Lung microvascular endothelial cell (primary cell): ENCODE measurements at places on chromosomes 4 and X.

- no peak for DNase-seq
These were observed 17.5 kb upstream of the UGDH start for GRCh38 chr4:39544580-39545315.

DNA sequence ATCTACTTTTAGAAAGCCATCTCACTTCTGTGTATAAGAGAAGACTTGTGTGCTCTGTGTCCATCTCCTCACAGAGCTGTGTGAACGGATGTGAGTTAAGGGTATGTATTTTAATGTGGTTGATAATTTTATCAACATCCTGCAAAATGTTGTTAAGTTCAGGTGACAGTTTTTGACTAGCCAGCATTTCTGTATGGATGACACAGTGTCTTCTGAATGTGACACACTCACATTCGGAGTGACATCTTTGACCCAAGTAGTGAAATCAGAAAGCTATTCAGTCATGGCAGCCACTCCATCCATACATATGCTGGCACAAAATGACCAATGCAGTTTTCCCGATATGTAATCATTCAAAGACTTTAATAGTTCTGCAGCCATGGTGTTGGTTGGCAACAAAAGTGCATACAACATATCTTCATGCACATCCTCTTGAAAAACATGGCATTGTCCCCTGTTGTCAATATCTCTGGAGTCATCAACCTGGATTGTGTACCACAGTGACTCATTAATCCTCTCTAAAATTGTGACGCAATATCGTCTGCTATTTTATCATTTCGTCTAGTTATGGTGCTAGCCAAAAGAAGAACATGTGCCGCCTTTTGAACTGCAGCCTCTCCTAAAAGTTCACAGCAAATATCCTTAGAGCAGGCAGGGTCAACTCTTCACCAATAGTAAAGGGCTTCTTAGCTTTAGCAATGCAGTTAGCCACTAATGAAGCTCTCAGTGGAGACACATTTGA, 6.8 kb upstream of the FGF2 start:
- no peak for DNase-seq

DNA sequence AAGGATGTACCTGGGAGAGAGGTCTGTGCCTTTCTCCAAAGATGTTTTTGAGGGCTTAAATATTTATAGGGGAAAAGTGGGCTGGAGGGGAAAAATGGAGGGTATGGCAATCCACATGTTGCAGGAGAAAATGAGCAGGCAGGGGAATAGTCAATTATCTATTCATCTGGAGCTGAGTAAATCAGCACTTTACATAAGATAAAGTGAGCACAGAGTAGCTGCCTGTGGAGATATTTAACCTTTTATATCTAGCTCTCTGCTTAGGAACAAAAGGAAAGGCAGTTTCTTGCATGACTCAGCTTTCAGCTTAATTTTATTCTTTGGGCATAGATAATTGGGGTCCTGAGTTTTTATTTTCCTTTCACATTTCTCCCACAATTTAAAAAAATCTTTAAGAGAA, 93.6 kb upstream of the NPY2R start:
- no peak for DNase-seq

DNA sequence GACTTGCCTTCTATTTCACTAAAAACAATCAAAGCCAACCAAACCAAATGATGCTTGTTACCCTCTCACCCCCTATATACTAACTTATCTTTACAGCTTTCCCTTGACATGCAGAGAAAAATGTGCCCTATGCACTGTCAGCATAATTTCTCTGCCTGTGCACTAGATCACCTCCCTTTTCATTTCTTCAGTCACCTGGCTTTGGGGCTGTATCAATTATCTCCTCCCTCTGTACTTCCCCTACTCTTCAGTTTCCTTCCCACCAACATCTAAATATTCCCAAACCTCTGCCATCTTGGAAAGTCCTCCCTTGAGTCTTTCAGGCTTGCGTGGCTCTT, 103.5 kb upstream of the TAPT1 start:
- DNase-seq: no peak

DNA sequence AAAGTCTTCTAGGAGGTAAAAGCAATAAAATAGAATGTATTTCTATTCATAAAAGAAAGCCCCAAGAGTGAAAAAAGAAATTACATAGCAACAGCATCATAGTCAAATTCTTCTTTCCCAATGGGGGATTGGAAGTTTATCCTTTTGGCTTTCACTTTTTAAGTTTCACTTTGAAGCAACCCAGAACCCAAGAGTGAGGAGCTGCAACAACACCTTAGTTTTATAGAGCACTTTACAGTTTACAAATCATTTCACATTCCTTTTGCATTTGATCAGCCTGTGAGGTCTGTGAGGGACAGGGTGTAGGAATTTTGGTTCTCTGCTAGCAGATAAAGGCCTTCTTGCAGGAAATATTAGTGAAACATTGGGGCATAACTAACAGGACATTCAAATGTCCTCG, 112.0 kb upstream of the NDP start:
- no peak for DNase-seq

DNA sequence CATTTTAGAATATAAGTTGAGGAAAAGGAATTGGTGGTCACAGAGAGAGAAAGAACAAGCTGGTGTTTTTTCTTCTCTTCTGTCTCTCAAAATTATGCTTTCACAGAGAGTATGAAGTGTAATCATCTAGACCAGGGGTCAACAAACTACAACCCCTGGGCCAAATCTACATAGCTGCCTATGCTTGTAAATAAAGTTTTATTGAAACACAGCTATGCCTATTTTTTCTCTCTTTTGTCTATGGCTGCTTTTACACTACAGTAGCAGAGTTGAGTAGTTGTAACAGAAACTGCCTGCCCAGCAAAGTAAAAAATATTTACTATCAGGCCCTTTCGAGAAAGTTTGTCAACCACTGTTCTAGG, 6.7 kb upstream of the FAM9C start:
- no peak for DNase-seq

- no peak for DNase-seq
These were observed 36.1 kb upstream of the PHKA2 start for GRCh38 chrX:19019996-19020395.

DNA sequence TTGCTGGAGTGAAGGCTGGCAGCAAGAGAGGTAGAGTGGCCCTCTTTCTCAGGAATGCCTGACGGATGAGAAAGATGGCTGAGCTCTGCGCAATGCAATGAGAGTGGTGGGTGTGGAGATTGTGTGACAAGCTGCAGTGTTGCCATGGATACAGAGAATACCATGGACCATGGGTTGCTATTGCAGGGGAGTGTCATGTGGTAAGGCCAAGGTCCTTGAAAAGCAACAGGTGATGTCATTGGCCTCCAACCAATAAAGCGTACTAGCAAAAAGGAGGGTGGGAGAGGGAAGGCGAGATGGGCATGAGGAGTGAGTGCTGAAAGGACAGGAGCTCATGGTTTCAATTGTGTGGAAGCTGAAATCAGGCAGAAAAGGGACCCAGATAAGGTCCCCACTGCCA, 1.8 kb downstream of the PNMA5 start:
- no peak for DNase-seq

DNA sequence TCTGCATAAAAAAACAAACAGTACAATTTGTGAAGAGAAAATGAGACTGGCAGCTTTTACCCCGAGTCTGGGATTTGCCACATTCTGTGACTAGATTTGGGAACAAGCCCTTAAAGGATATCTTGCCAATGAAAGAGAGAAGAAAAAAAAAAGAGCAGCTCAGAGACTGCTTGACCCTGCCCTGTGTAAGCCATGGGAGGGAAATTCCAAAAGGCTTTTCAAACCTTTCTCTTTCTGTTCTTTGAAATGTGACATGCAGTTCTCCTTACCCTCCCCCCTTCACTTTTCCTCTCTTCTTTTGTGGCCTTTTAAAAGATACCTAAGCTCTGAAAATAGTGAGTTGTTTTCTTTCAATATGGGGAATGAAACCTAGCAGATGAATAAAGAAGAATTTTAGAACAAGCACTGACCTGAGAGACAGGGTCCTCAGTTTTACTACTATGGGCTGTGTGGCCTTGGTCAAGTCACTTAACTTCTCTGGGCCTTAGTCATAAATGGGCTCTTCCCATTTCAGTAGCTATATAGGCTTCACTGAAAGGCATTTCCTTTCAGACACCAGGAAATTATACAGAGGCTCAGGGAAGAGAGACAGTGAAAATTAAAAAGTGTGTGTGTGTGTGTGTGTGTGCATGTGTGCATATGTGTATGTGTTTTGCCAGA, 5.1 kb downstream of the CCDC160 start:
- no peak for DNase-seq

DNA sequence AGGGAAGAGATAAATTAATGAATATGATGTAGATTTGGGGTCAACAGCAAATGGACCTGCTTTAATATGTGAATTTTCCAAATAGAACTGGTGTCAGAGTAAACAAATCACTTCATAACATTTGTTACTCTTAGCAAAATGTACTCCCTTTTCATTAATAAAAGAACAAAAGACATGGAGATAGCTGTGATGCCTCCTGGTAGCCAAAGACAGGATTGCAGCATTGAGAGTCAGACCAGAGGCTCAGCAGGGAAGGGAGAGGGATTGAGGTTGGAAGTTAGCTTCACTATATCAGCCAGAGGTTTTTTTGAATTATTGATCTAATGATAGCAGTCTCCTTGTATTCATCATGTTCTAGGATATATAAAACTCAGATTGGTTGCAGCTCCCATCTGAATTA, 17.4 kb upstream of the RAB40A start:
- DNase-seq: no peak

DNA sequence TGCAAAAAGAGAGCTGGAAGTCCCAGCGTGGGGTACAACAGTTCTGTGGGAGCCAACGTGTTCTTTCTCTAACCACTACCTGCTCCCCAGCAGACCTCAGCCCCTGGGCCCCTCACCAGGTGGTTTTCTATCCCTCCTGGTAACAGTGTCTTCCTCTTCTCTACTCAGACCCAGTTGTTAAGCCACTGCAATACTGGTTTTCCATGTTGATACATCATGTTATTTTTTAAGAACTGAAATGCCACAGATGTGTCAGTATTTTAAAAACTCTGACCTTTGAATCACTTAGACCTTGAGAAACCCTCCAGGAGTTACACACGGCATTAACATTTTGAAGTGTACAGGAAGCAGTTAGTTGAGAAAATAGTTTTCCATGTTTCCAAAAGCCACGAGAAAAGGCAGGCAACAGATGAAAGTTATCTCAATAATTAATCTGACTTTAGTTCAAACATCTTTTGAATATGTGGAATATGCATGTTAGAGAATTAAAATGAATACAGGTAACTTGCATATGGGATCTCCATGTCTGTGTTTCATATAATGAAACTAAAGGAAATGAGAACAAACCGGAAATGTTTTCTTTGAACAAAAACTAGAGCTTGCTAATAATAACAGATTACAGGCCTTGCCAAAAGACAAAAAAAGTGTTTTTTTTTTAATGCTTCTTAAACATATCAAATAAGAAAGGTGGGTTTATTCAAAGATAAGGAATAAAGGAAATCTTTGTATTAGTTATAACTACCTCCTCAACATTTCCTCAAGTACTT, 108.8 kb downstream of the ZNF827 start:
- DNase-seq: peak; percentile 56

DNA sequence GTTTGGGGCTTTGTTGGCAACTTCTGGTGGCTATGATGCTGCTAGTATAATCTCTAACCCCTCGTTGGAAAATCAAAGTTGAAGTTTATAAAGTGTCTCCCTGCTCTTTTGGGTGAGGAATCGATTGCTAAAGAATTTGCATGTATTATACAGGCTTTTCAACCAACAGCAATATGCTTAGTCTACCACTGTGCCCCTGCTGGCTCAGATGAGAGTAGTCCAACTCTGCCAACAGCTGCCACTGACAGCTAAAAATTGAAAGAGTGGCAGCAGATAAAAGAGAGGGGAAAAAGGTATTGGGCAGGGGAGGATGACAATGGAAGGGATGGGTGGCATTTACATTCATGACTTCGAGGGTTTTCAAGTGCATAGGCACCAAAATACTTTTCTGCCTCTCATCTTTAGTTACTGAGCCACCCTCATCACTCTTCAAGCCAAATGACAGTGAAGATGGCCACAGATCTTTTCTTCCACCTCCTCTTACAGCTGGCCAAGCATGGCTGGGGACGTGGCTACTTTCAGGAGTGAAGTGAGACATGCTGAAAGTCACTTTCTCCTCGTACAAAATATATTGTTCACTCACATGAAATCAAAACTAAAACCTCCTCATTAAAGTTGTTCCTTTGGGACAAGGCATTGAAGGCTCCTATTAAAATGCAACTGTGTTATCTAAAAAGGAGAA, 2.7 kb upstream of the GRIA3 start:
- DNase-seq: no peak

GRCh38 chr4:168197926-168198325, 105.6 kb downstream of the ANXA10 start:
- DNase-seq: peak; percentile 38

DNA sequence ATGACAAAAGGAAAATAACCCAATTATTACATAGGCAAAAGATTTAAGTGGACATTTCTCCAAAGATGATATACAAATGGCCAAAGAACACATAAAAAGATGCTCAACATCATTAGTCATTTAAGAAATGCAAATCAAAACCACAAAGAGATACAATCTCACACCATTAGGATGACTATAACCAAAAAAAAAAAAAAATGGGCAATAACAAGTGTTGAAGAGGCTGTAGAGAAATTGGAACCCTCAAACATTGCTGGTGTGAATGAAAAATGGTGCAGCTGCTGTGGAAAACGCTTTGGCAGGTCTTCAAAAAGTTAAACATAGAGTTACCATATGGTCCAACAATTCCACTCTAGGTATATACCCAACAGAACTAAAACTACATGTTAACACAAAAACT, 5.6 kb upstream of the PRDX4 start:
- DNase-seq: no peak

GRCh38 chr4:142347241-142347640, 498.9 kb downstream of the INPP4B start:
- DNase-seq: no peak

DNA sequence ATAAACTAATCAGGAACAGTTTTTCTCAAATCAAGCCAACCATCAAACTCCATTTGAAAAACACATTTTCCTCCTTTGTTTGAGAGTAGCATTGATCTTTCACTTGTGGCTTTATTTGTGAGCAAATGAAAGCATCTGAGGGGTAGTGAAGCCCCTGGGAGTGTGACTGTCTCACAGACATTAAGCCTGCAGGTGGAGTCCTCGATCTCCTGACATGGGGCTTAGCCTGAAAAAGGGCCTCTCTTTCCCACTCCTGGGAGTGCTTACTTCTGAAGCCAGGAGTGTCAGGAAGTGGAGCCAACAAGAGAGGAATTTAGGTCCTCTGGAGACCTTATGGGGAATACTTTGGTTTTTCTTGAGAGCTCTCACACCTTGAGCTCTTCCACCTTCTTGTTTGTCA, 158.2 kb upstream of the SFRP2 start:
- no peak for DNase-seq
